ENCODE measurements at places on chromosomes 11 and 22.

GRCh38 chr22:36323182-36323854 is 64.4 kb downstream of the MYH9 start:
- DNase-seq = no peak

- no peak for DNase-seq
Measured at GRCh38 chr22:40620464-40621046, 16.0 kb downstream of the MRTFA start.

GRCh38 chr11:5596607-5597201 is at the start of gene TRIM6:
Gene TRIM6, plus strand, starts transcription at chr11:5596637. Its CDS starts 261 bp downstream, at chr11:5596898.
- DNase-seq = no peak

- DNase-seq = no peak
Measured at GRCh38 chr11:94557992-94558391, 9.2 kb upstream of the PIWIL4 start.

DNA sequence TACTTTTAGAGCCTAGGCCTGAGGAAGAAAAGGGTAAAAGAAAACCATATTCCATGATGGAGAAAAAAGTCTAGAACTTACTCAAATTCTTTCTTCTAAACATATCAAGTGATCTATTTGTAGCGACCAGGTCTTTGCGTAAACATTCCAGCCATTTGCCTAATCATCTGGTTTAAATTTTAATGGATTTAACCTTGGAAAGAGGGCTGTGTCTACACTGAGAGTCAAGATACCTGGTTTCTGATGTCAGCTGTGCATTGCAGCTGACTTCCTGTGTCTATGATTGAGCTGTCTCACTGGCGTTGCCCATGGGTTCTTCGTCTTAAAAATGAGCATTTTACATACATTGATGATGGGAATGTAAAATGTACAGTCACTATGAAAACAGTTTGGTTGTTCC is 10.0 kb upstream of the TMEM123 start:
- DNase-seq = no peak

- DNase-seq = no peak
Measured at GRCh38 chr22:43745783-43746356, 66.2 kb downstream of the EFCAB6 start.

- no peak for DNase-seq
Measured at GRCh38 chr22:36713436-36713835, 9.9 kb upstream of the CACNG2 start.

DNA sequence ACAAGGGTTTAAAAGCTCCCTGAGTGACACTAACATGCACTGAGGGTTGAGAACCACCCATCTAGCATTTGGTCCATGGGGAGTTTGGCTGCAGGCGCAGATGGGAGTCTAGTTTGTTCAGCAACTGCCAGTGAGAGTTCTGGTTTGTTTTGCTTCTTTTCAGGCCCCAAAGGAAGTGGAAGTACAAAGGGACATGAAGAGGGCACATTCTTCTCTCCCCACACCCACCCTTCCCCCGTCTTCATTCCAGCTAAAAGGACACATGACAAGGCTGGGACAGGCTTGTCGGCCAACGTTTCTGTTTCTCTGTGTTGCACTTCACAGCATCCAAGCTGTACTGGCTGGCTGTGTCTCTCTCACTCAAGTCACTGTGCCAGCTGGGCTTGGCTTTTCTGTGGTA is 8.2 kb upstream of the ENDOD1 start:
- no peak for DNase-seq

GRCh38 chr22:29213493-29213892 is 7.8 kb downstream of the EMID1 start:
- DNase-seq = no peak

GRCh38 chr11:84566671-84567070 is 1060.5 kb downstream of the DLG2 start:
- DNase-seq = no peak

DNA sequence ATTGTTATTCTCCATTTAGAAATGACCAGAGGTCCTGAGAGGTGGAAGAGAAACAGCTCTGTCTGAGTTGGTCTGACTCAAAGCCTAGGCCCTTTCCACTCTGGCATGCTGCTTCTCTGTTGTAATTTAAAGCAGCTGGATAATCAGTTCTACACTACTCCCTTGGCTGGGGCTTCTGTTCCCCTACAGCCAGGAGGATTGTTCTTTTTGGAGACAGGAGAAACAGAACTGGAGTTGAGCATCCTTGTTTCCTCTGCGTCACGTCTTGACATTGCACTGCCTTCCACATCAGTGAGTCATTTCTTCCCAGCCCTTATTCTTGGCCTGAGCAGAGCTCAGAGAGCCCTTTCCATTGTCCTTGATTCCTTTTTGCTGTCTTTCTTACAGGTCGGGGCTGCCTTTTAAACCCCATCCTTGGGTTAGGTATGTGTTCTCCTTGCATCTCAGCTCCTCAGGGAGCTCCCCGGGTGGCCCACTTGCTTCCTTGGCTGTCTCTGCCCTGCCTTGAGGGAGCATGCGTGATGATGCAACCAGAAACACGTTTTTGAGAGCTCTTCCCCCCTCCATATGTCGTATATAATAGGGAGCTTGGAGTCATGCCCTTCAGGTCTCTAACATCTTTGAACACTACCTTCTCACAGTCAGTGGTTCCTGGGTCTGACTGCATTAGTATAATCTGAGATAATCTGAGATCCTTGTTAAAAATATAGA is 35.7 kb downstream of the CYB5R2 start:
- DNase-seq = peak; percentile 44

GRCh38 chr22:49992921-49993648 is 19.5 kb downstream of the IL17REL start:
- DNase-seq = no peak

DNA sequence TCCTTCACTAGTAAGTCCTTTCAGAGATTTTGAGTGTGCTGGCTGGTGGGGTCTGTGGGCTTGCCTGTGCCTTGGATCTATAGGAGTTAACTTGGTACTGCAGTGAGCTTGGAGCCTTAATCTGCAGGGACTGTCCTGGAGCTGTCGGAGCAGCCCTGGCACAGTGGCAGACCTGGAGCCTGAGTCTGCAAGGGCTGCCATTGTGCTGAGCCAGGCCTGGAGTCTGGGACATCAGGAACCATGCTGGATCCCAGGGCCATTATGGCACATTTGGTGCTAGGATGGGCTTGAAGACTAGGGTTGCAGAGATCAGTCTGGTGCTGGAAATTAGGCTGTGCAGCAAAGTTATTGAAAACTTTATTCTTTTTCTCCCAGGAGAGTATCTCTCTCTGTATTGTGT is 665.4 kb downstream of the METTL15 start:
- DNase-seq = no peak

GRCh38 chr11:114928260-114928870 is 250.0 kb downstream of the NXPE2 start:
- no peak for DNase-seq

GRCh38 chr11:128331317-128331716 is 256.0 kb downstream of the ETS1 start:
- no peak for DNase-seq

- DNase-seq = no peak
Measured at GRCh38 chr11:83725728-83726127, 439.6 kb upstream of the CCDC90B start.

DNA sequence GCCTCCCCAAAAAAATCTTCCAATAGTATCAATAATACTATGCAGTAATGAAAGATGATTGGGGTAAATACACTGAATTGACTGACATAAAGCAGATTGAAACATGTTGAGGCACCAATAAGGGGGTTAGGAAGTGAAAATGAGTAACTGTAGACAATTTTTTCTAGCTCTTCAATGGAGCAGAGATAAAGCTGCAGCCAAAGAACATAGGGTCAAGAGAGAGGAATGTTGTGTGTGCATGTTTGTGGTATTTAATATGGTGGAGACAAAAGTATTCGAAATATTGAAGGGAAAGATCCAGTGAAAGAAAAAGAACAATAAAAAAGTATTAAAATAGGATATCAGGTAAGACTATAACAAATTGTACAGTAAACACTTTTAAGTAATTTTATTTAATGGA is 450.0 kb upstream of the CCDC179 start:
- DNase-seq = no peak
